ENCODE measurements at places on chromosomes 13 and 19.
A peak's percentile ranks its signal among the peaks of the same experiment; 100 is the strongest.

DNA sequence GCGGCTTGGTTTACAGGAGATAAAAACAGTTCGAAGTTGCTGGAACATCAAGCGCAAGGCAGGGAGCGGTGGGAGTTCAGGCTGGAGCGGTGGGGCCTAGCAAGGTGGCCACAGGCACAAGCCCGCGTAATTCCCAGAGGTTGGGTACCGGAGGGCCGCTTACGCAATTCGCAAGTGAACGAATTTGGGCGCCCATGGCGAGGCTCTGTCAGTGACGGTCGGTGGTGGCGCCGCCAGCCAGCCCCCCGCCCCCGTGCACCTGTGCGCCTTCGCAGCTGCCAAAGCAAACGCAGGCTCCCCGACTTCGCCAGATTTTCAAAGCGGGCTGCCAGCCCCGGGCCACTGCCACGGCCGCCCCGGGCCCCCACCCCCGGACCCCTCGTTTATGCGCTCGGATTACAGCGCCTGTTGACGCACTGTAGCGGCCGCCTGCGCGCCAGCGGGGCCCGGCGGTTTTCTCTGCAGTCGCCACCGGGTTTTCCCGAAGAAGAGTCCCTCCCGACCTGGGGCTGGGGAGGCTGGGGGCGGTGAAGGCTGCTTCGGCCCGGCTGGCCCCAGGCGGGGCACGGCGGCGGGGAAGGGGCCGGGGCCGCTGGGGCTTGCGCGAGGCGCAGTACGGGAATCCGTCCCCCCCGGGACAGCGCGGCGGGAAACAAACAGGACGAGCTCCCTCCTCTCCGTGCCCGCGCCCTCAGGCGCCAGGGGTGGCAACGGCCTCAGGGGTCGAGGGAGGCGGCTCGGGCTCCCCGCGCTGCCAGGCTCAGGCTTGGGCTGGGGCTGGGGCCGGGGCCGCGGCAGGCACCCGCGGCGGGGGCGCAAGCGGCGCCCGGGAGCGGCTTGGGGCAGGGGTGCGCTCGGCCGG lies 709 bp downstream of the N4BP2L1 start:
- DNase-seq = peak; percentile 34

DNA sequence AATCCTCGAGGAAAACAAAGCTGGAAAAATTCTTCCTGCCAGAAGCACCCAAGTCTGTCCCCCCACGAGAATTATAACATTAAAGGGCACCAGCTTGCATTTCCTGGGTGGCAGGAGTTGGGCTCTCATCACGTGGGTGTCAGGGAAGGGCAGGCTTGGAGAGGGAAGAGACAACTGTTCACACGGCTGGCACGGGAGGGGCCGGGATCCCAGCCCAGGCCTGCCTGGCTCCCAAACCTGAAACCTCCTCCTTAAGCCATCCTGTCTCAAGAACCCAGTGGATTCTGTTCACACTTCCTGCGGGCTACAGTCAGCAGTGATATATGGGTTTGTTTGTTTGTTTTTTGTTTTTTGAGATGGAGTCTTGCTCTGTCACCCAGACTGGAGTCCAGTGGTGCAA lies 12.2 kb downstream of the GRIK5 start:
- no peak for DNase-seq

DNA sequence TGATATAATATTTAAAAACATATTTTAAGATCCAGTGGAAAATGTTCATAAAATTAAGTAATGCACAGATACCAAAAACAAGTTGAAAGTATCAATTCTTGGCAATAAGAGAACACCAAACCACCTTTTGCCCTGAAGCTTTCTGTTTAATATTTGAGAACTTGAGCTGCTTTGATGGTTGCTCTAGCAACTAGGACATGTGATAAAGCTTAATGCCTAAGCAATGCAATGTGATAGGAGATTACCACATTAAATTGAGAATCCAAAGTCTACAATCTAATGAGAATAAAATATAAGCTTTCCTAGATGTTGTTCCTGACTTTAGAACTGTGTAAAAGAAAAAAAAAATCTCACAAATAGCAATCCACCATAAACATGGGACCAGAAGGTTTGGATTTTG lies 1367.5 kb upstream of the PCDH9 start:
- DNase-seq = no peak

DNA sequence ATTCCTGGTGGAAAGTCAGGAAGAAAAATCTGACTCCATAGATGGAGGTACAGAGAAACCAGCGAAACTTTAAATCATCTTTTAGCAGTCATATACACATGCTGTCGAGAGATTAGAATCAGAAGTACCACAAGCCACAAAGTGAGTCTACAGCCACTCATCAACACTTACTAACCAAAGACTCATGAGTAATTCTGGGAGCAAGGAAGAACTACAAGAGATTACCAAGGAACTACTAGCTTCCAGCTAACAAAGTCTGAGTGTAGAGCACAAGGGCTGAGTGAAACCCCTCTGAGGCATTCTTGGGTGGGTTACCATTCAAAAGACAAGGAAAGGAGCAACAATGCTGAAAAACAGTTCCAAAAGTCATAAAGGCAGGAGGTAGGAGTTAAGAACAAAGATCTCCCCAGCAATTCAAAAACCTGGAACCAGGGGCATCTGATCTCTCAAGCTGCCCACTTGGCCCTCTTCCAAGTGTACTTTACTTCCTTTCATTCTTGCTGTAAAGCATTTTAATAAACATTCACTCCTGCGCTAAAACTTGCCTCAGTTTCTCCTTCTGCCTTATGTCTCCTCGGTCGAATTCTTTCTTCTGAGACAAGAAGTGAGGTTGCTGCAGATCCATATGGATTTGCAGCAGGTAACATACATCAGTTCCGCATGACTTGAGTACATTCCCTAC lies 13.0 kb downstream of the RBM26 start:
- DNase-seq = no peak

- DNase-seq = no peak
Measured at GRCh38 chr19:34416021-34416545, 11.9 kb downstream of the PDCD2L start.

DNA sequence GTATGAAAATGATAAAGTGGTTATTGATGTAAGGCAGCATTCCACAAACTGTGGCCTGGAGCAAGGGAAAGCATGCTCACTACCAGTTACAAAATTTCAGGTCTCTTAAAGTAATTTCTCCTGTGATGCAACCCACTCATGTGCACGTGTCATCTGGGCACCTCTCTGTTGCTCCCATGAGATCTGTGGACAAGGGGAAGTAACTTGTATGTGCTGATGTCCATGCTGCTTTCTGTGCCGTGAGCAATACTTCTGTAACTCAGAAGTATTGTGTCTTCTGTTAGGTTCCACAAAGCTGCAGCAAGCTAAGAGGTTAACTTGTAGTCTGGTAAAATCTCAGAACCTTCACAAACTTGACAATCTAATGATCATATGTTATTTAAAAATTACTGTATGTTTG lies 930.0 kb upstream of the SLITRK6 start:
- no peak for DNase-seq

- DNase-seq = peak; percentile 77
Measured at GRCh38 chr19:13164343-13165161, 14.3 kb downstream of the IER2 start.

DNA sequence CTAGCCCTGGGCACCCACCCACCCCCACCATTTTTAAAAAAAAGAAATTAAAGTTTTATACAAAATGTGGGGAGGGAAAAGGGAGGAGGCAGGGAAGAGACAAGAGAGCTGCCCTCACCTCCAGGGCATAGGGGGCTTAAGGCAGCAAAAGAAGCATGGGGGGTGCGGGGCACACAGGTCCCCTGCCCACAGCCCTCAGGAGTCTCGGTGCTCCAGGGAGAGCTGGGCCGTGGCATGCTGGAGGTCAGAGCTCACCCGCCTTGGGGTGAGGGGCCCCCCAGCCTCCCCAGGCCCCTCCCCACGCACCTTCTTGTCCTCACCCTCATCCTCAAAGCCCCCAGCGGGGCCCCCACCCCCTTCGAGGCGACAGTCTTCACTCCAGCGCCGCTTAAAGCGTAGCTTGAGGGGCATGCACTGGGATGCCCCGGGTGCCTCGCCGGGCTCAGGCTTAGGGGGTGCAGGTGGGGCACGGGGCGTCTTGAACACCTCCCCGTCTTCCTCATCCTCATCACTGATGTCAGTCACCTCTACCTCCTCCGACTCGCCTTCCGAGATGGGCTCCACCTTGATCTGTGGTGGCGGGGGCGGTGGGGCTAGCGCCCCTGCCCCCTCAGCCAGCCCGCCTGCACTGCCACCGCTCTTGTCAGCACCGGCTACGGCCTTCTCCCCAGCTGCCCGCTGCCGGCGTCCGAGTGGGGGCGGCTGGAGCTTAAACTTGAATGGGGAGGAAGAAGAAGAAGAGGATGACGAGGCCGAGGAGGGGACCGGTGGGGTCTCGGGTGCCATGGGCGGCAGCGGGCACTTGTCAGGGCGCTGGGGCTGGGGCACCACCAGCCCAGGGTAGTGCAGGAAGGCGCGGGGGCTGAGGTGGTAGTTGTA lies 6.1 kb upstream of the GSK3A start:
- no peak for DNase-seq

- no peak for DNase-seq
Measured at GRCh38 chr13:36431204-36432105, 840 bp upstream of the CCNA1 start.

DNA sequence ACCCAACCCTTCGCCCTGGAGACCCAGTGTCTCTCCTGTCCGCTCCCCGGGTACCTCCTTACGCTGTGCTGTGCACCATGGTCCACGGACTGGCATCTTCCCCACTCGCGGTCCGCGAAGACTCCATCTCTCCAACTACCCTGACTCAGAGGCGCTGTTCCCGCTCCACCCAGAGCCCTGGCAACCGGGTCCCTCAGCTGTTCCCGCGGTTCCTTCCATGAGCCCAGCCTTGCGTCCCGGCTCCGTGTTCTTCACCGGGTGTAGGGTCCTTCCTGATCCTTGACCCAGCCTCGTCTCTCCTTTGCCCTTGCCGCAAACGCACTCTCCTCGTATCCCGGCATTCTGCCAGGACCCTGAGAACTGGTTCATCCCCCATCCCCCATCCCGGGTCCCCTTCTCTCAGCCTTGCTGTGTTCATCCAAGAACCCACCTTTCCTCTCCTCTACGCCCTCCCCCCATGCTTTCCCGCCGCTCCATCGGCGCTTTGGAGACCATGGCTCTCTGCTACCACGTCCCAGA lies 664 bp downstream of the ICAM5 start:
- no peak for DNase-seq

DNA sequence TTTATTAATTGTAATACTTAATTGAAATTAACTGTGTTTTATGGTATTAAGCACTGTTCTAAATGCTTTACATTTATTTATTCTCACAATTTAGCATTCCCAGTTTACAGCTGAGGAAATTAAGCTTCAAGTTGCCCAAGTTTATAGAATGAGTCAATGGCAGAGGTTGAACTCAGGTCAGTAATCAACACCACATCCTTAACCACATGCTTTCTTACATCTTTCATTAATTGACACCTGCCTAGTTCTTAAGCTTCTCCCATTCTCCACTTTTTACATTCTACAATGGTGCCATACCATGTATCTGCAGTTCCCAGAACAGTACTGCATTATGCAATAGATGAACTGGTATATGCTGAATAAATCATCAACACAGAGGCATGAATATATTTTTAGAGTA lies 11.7 kb upstream of the RBM26 start:
- no peak for DNase-seq

- no peak for DNase-seq
Measured at GRCh38 chr19:18119717-18120105, 22.1 kb downstream of the MAST3 start.

GRCh38 chr13:100645382-100645781 lies 29.2 kb downstream of the TMTC4 start:
- no peak for DNase-seq

- no peak for DNase-seq
Measured at GRCh38 chr13:20706661-20707060, 3.2 kb downstream of the IL17D start.

GRCh38 chr13:67156723-67157060 lies 73.4 kb downstream of the PCDH9 start:
- DNase-seq = no peak

DNA sequence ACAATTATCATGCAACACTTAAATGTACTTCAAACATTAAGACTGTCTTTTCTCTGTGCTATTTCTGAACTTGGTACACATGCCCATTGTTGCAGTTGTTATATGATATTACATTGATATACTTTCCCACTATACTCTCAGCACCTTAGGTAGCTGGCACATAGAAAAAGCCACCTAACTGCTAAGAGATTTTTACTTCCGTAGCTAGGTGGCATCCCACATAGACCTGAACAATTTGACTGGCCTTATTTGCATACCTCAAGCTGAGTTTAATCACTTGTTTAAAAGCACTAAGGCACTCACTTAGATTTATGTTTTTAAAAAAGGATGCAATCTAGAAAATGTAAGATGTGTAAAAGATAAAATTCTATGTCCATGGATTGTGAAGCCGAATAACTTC lies 194.2 kb downstream of the POU4F1 start:
- no peak for DNase-seq

- no peak for DNase-seq
Measured at GRCh38 chr13:100158569-100158968, 69.7 kb downstream of the PCCA start.

- no peak for DNase-seq
Measured at GRCh38 chr13:99258210-99258860, at the start of gene GPR18. Gene GPR18, minus strand, starts transcription at chr13:99258379. Its CDS starts 2,507 bp downstream, at chr13:99255872.

DNA sequence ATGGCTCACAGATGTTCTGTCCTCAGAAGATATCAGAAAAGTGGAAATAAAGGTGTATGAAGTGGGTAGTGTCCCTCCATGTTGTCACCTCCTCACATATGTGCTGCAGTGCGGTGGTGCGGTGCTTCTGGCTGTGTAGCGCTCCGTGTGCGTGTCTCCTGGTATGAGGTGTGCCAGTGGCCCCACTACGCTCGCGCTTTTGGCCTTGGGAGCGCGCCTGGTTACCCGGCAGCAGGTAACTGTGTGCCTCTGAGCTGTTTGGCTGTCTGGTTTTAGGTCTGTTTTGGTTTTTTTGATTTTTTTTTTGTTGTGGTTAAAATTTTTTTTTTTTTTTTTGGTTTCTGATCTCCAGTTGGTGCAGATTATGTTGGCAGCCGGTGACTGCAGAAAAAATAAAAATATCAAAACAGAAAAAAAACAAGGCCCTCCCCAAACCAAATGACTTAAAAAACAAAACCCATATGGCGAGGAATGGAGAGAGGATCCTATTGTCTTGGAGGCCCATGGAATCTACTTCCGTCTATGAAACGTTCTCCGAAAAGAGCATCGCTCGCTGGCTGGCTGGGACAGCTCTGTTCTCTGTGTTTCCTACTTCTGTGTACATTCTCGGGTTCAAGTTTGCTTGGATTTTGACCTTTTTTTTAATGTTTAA lies 7.9 kb downstream of the HNRNPL start:
- DNase-seq = no peak

DNA sequence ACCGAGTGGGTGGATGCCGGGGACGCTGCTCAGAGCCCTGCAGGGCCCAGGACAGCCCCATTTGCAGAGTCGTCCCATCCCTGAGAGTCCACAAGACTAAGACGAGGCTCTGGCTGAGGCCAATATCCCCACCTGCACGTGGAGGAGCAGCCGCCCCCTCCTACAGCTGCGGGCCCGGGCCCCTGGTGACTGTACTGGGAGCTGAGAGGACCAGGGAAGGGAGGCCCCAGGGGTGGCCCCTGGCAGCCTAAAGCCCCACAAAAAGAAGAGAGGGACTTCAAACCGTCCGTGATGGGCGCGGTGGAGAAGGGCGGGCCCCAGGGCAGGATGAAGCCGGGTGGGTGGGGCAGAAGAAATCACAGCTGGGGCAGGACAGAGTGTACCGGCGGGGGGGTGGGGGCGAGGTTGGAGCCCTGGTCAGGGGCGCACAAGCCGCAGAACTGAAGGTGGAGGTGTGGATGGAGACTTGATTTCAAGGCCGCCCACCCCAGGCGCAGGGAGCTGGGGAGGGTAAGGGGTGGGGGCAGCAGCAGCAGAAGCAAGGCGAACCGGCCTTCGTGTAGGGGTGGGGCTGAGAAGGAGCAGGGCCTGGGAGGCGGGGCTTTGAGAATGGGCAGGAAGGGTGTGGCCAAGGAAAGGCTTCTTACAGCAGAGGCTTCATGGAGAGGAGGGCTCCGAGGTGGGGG lies 12.9 kb downstream of the CFD start:
- peak; percentile 75 for DNase-seq

GRCh38 chr19:38912600-38913514 lies 871 bp upstream of the CCER2 start:
- DNase-seq = no peak
